ENCODE measurements at places on chromosomes 7 and 10.

DNA sequence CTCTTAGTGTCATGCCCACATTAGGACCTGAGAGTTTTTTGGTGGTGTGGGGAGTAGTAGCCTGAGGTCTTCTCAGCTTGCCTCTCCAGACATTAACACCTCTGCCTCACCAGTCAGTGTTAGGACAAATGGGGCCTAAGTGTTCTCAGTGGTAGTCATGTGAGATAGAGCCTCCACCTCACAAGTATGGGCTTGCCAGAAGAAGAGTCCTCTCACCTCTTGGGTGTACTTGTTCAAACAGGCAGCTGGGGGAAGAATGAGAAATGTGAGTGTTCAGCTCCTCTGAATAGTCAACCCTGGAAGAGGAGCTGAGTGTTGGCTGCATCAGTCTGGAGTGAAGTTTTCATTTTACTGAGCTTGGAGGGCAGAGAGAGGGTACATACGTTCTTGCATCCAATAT is 464.6 kb downstream of the POM121L12 start:
- DNase-seq: no peak

- no peak for DNase-seq
These were observed 62.6 kb downstream of the CARD11 start for GRCh38 chr7:2981103-2981480.

GRCh38 chr7:8511855-8512254 is 78.4 kb downstream of the NXPH1 start:
- no peak for DNase-seq

DNA sequence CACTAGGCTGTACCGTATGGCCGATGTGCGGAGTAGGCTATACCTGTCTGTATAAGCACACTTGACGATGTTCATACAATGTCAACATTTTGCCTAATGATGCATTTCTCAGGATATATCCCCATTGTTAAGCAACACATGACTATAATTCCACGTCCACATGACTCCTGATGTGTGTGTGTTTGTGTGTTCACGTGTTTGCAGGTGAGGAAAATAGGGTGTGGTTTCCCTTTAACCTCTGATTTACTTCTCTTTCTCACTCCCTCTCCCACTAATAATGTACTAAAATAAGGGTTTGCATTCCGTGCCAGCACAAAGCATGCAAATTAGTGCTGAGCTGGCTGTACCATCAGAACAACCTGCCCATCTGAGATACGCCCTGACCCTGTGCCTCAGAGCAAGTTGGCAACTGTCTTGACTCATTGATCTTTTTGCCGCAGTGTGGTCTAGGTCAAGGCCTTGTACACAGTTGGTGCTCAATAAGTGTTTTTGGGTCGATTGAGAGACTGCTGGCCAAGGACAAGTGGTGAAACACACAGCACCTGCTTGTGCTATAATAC is 64.6 kb upstream of the DOCK1 start:
- no peak for DNase-seq

- DNase-seq: no peak
These were observed 43.3 kb downstream of the GPR37 start for GRCh38 chr7:124722292-124722691.

DNA sequence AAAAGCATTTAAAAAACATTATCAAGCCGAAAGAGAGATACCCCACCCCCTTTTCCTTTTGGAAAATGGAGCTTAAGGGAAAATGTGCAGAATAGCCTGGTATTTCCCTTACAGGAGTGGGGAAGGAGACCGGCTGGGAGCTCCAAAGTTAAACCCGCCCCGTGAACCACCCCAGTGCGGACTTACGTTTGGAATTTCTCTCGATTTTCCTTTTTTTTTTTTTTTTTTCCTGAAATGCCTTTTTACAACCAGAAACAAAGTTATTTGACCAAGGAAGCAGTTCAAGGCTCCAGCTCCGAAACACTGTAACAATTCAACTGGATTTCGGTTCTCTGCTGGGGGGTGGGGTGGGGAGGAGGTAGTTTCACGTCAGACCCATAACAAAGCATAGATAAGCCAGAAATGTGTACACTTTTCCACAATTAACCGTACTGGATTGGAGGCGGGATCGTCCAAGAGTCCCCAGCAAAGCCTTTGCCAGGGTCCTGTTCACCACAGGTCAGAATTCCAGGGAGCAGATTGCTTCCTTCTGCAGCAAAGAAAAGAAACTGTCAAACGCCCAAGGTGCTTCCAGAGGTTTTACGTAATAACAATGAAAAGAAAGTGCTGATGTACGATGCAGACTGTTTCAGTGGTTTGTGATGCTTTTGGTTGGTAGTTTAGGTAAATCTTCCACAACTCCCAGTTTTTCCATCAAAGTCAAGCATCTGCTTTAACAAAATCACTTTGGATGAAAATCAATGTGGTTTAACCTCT is 6.7 kb downstream of the SKIDA1 start:
- DNase-seq: no peak

DNA sequence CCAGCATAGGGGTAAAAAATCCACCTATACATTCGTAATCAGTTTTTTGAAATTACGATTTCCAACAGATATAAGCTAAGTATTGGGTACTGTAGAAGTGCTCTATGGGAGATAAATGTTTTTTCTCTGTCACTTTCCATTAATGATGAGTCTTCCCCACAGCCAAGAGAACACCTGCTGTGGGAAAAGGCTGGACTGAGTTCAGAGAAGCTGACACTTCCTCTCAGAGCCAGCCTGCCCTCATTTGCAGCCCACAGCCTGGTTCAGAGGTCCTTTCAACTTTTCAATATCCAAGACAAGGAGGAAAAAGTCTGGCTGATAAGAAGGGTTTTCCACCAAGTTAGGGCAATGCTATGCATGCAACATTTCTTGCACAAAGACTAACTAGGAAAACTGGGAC is 64.5 kb upstream of the DNAJB12 start:
- DNase-seq: no peak

DNA sequence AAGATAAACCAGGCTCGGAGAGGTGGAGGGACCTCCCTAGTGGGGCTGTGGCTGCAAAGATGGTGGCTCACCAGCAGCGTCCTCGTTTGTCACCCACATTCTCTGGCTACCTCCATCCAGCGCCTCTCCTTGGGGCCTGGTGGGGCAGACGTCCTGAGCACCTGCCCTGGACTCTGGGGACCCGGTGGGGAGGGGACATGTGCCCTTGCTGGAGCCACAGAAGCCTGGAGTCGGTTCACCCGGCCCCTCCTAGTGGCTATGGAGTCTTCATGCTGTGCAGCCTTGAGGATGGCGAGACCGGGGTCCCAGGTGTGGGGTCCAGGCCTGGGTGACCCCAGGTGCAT is 14.5 kb downstream of the TTYH3 start:
- no peak for DNase-seq

- no peak for DNase-seq
These were observed 50.6 kb downstream of the PWWP2B start for GRCh38 chr10:132447446-132448247.

DNA sequence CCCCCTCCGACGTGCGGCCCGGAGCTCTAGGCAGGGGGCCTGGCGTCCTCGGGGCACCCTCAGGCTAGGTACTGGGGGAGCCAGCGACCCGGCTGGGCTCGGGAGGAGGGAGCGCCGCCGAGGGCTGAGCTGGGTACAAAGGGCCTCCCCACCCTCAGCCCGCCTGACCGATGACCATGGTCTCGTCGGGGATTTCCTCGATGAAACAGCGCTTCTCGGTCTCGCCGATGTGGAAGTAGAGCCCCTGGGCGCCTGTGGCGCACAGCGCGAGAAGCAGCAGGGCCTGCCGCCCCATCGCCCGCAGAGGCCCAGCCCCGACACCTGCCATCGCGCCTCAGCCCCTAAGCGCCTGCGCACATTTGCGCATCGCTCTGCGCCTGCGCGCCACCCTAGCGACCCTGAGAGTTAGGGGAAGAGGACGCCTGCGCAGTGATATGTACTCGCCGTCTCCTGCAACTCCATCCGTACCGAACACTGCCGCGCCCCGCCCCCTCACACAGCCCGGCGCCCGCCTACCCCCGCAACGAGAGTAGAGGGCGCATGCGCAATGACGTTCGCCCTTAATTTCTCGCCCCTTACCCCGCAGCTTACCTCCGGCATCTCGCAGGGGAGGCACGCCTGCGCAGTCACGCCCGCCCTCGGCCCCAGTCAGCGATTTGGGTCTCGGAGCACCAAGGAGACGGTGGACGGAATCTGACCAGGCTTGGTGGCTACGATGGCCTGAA is at the start of gene TMED4:
TSS of gene TMED4 (minus strand) at position 353 of the 725 bp plus-strand sequence. CDS start at position 328, 25 bp downstream.
- peak; percentile 99 for DNase-seq

DNA sequence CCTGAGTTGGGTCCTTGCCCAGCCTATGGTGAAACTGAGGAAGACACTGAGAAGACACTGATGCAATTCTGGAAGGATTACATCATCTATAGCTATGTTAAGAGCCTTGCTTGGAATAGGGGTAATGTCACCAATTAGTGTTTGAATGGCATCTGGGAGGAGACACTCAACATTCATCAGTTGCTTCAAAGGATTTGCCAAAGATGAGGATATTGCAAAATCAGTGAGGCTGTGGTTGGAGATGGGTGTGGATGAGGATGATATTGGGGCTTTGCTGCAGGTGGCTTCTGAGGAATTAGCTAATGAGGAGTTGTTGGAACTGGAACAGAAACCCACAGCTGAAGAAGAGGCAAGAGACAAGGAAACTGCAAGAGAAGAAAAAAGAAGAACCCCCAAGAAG is 146.7 kb upstream of the SP4 start:
- no peak for DNase-seq

GRCh38 chr7:76316984-76317781 is 14.7 kb downstream of the HSPB1 start:
- no peak for DNase-seq

DNA sequence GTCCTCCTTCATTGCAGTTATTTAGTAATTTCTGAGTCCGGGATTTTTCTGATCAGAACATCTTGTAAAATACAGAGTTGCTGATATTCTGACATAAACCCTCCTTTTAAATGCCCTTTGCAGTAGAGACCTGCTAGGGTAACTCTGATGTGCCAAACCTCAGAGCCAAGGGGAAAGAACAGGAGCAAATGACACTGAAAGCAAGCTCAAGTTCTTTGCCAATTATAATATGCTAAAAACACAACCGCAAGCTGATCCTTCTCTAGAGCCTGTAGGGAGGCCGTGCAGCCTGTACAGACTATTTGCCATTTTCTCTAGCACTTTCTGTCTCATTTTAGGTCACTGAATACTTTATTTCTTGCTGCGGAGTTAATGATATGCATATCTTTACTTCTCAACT is 240.4 kb downstream of the CAMK1D start:
- no peak for DNase-seq

DNA sequence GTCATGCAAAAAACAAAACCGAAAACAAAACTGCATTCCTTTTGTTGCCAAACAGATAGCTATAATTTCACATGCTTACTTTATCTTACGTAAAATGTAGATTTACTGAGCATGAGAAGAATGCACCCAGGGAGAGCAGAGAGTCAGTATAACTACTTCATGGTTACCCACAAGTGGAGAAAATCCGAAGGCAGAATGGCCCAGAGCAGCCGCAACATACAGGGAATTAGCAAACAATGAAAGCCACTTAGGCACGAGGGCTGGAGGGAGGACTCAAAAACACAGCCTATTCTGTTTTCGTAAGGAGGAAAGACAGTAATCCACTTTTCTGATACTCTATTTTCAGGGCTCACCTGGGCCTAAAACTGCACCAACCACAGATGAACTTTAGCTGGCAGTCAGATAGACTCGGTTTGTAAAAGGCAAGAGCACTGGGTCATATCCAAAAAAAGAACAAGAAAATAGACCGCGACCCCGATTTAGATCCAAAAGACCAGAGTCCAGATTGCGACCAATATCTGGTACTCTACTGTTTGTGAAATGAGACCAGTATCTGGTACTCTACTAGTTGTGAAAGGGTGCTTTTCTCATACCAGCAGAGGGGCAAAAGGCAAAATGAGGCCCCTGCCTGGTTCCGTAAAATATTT is 1.3 kb downstream of the ITPRIP start:
- DNase-seq: no peak

DNA sequence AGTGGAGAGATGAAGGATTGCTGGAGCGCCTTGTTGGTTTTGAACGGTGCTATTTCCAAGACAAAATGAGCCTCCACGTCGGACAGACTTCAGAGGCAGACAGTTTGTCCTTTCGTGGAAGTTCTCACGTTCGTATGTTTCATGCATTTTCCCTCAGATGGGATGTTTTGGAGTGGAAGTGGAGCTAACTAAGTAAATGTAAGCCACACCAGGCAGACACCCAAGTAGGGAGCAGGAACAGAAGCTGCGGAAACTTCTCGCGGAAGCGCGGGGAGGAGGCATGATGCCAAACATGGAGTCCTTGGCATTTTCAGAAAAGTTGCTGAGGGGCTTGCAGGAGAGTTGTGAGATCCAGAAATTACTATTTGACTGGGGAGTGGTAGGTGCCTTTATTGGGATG is 145.6 kb upstream of the PRR15 start:
- DNase-seq: no peak

DNA sequence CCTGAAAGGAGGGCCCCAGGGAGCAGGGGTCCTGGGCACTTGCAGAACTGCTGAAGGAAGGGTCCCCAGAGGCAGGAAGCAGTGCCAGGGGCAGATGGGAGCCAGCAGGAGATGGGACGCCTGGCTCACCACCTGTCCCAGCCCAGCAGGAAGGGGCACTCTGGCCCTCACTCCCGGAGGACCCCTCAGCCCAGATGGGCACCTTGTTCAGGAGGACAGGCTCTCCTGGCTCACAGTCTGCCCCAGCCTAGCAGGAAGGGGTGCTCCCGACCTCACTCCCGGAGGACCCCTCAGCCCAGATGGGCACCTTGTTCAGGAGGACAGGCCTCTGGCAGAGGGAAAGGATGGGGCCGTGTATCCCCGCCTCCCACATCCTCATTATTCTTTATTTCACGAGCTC is 331.4 kb upstream of the SHH start:
- no peak for DNase-seq

GRCh38 chr7:74280985-74281384 is 8.2 kb upstream of the CLIP2 start:
- DNase-seq: no peak

- no peak for DNase-seq
These were observed 363.7 kb downstream of the ADRA2A start for GRCh38 chr10:111440501-111440900.

GRCh38 chr7:37208528-37208927 is 240.1 kb downstream of the ELMO1 start:
- DNase-seq: peak; percentile 97

DNA sequence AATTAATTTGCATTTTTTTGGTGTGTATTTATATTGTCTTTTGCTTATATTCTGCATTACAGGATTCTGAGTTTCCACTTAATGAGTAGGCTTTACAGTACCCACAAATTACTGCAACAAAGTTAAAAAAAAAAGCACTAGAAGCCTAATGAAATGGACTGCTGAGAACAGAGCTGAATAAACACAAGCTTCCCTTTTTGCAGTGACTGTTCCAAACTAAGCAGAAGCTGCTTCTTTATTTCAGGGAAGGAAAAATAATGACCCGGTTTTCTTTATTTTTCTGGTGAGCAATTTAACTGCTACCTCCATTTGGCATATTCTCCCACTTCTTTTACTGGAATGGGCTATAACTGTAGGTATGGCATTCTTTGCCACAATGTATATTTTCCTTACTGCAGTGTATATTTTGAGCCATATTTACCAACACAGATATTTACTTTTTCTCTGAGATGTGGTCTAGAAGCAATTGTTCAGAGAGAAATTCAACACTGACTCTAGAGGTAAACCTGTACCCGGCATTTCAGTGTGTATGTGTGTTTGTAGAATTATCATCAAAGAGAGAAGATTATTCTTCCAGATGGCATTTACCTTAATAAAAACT is 56.9 kb downstream of the HDAC9 start:
- no peak for DNase-seq

GRCh38 chr10:63105225-63106110 is 27.7 kb upstream of the NRBF2 start:
- no peak for DNase-seq

Data from fibroblast of the conjunctiva (primary cell).